NAMALWA (cell line): ENCODE measurements at places on chromosomes 7 and 10.

DNA sequence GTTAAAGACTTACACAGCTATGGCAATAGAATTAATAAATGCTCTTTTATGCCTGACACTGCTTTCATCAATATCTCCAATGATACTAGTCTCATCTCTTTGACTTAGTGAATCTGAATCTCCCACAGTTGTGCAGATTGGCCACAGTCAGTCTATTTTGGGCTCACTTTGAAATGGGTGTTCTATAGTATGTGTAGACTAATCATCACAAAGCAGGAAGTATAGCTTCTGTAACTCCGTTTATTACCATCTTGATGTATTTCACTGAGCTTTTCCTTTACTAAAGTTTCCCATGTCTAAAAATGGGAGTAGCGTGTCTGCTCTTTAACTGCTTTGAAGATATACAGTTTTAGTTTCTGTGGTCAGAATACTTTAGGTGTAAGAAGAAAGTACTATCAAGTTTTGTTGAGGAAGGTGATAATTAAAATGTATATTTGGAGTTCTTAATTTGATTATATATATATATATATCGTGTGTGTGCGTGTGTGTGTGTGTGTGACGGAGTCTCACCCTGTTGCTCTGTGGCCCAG is 70.1 kb downstream of the ST7 start:
- peak; percentile 34 for DNase-seq

- no peak for DNase-seq
Measured at GRCh38 chr7:96033009-96033598, 260.8 kb downstream of the DYNC1I1 start.

DNA sequence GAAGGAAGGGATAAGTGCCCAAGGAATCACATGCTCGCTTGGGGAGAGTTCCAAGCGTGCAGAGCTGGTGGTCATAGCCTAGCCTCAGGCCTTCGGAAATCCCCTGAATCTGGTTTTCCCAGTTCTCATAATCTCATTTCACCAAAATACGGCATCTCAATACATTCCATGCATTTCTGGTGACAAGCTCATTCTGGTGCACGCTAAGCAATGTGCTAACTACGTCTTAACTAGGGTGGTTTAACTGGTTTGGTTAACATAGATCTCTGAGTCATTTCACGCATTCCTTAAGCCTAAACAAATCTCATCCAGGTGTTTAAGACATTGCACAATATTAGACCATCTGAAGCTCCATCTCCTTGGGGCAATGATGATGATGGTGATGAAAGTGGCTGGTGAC is 72.9 kb upstream of the STEAP1B start:
- DNase-seq = no peak

DNA sequence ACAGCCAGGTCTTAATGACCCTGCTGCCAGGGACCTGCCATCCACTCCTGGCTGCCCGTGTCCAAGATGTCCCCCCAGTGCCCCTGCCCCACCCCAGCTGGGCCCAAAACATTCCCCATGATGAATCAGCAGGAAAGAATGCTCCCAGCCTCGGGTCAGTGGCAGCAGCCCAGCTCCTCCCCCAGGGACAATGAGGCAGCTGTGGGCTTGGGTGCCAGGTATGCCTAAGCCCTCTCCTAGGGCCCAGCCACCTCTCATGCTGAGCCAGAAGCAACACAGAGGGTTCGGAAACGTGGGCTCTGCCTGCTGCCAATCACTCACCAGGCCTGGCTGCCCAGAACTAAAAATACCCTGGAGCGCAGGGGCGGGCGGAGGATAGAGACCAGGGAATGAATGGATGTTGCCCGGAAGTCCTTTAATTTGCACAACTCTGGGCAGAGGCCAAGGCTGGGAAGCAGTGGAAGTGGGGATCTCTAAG is 1.5 kb upstream of the LOXL4 start:
- no peak for DNase-seq

GRCh38 chr10:3538656-3539531 is 246.1 kb downstream of the KLF6 start:
- no peak for DNase-seq

GRCh38 chr10:31479752-31480151 is 160.7 kb downstream of the ZEB1 start:
- no peak for DNase-seq

DNA sequence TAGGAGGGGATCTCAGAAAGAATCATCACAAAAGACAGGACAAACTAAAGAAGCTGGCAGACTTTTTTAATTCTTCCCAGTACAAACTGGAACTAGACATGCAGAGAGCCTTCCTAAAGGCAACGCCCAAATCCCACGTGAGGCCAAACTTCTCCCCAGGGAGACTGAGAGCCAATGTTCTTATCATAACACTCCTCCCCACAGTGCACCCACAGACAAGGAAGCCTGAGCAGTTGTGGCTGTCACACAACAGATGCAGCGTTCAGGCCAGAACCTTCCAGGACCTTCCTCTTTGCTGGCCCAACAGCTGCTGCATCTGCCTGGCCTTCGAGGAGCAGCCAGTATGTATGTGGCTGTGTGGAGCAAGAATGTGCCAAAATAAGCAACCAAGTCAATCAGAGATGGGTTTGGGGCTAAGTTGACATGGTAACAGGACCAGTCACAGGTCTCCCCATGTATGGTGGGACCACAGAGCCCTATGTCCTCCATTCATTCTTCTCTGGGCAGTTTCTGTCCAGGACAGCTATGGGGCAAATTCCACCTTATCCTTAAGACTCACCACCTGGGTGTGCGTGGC is 34.9 kb downstream of the SRPK2 start:
- peak; percentile 73 for DNase-seq

GRCh38 chr7:75740846-75741497 is 2.2 kb upstream of the HIP1 start:
- DNase-seq = peak; percentile 80

DNA sequence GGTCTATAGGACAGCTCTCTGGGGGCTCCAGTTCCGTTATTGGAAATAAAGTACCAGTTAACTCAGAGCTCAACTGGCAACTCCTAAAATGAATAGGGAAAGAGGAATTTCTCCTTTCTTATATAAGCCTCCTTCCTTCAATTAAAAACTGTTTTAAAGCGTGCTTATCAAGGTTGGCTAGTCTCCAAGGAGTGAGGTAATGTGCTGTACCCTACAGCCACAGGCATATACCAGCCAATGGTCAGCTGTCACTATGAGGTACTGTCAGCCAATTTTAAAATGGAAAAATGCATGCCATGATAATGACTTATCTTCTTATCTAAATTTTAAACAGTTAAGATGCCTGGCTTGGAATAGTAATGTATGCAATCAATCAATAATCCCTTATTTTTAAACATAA is 76.2 kb downstream of the PLCE1 start:
- no peak for DNase-seq

- no peak for DNase-seq
Measured at GRCh38 chr7:14339861-14340260, 350.4 kb upstream of the ETV1 start.

- DNase-seq = no peak
Measured at GRCh38 chr10:21359202-21359601, 166.3 kb downstream of the SKIDA1 start.

DNA sequence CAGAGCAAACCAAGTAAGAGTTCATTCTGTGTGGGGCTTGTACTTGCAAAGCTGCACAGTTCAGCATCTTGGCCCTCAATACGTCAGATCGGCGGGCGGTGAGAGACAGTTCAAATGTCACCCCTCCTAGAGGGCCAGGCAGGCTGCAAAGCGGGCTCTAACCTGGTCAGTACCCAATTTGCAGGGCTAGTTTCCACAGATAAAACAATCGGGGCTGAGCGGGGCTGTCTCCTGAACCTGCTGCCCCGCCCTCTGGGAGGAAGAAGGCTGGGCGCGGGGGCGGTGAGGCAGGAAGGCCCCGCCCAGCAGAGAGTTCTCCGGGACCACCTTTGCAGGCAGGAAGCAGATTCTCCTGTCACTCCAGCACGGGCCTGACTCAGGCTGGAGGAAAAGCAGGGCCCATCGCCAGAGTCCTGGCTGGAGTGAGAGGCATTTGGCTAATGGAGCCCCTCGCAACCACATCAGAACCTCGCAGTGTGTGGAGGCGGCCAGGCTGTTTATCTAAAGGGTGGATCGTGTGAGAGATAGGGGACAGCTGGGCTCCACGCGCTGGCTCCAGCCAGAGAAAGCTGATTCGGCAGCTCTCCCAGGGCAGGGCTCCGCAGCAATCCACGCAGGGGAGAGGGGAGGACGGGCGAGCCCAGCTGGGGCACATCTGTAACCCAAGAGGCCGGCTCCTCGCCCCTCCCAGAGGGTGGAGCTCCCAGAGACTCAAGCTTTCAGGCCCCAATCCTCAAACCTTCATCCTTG is 83.1 kb downstream of the SH3PXD2A start:
- peak; percentile 68 for DNase-seq

GRCh38 chr7:11648980-11649379 is 183.0 kb downstream of the THSD7A start:
- DNase-seq = peak; percentile 11

DNA sequence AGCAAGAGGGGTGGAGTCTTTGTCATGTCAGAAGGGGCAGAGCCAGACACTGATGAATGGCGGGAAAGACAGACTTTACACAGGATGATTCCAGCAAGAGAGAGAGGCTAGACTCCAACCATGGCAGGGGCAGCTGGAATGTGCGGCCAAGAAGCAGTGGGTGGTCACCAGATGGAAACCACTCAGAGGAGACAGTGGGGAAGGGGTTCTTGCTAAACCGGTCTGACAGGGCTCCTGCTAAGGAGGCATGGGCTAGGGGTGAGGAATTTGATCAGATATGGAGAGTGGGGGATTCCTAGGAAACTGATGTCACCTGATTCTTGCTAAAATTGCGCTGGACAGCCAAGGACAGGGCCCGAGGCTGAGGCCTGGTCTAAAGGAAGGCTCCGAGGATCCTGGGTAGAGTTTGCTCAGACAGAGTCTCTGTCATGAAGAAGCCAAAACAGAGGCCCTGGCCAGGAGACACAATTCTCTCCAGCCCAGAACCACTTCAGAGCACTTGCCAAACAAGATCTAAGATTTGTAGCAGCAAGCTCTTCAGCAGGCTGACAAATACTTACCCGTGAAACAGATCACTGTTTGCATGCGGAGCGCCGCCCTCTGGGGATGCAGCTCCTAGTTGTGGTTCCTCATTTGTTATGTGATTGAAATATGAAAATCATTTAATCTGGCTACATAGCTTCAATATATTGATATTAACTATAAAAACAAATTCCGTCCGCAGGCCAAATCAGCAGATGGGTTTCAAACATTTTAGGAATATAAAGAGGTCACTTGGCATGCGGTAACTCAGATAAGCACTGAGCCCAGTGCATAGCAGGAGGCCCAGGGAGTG is 377.0 kb downstream of the TCERG1L start:
- no peak for DNase-seq

GRCh38 chr7:129017264-129017663 is 37.6 kb downstream of the TNPO3 start:
- DNase-seq = no peak

DNA sequence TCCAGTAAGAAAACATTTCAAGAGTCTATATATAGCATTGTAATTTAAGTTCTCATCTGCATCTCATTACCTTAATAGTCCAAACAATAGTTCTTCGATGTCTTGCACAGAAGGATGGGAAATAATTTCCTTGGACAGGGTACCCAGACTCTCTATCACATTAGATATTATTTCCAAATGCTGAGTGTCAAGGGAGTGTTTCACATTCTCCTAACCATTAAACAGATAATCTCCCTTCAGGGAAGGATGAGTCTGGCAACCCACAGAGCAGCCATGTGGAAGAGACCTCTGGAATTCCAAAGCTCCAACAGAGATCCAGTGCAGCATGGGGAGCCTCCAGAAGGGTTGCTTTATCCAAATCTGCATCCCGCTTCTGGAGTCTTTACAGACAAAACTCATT is 89.6 kb downstream of the FZD1 start:
- DNase-seq = no peak

- no peak for DNase-seq
Measured at GRCh38 chr10:75283671-75284470, 48.1 kb upstream of the COMTD1 start.

DNA sequence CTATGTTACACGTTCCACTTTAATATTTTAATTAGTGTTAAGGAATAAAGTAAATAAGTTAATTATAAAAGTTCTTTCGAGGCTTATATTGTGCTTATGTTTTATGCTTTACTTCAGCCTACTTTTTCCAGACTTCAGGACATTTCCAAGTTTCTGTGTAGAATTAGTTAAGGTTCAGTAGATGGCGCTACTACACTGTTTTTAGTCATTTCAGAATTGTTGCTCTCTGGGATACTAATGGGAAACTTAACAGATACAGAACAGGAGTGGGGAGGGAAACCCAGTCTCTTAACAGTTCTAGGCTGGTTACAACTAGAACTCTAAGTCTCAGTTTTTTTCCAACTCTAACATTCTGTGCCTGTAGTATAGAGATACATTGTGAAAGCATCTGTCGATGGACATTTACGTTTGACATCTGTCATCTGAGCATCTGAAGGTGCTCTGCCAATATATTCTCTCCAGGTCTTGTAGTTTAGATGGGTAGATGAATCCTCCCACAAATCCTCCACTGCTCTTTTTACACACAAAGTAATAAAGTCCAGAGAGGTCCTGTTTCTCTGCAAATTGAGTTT is 56.8 kb upstream of the FAM171A1 start:
- peak; percentile 36 for DNase-seq

GRCh38 chr10:132302421-132303310 is 5.1 kb downstream of the STK32C start:
- no peak for DNase-seq

- no peak for DNase-seq
Measured at GRCh38 chr7:54541669-54542625, at the start of gene VSTM2A. Gene VSTM2A, plus strand, starts transcription at chr7:54542375. Its CDS starts 356 bp downstream, at chr7:54542731.

DNA sequence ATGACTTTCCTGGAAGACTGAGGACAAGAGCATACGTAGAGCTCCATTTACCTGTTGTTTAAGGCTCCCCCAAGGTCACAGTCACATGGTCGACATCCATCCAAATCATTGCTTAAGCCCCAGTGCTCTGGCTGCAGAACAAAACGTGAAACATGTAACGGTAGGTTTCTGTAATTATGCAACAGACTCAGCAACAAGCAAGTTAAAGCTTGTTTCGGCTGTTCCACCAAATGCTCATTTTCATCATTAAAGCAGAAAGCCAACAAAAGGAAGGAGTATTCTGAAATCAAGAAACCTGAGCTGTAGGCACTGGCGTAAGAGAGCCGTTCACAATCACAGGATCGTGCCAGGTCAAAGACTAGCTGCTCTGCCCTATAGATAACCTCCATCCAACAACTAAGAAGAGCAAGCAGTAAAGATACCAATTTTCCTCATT is 30.0 kb downstream of the LAMB1 start:
- DNase-seq = no peak

GRCh38 chr10:132984801-132985545 is 42.6 kb upstream of the CFAP46 start:
- no peak for DNase-seq

GRCh38 chr7:66114743-66115649 is at the start of gene CRCP:
Gene CRCP, plus strand, starts transcription at chr7:66114847. Its CDS starts 116 bp downstream, at chr7:66114963.
- DNase-seq = peak; percentile 97

DNA sequence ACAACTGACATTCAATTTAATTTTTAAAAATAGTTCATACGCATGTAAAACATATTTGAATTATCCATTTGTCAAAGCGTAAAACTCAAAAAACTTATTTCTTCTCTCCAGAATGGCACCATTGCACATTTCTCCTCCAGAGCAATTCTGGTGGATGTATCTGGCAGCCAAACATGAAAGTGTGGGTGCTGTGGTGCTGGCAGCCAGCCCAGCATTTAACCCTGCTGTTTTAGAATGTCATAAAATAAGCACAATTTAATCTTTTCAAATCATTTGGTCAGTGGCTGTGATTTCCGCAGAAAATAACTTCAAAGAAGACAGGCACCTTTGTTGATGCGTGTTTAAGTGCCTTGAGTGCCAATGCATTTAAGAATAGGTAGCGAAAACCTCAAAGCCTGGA is 302.7 kb upstream of the MEOX2 start:
- no peak for DNase-seq

- DNase-seq = no peak
Measured at GRCh38 chr7:95804052-95804451, 31.7 kb downstream of the DYNC1I1 start.
